ENCODE measurements at places on chromosomes 2 and 18. TPM values are rescaled to one million over a fixed set of nuclear protein-coding genes. Genes with fewer than 3 reads are reported as not detected.

TTN gene
- total RNA-seq, result 1,034 TPM

NOSTRIN gene
- not detected for total RNA-seq

HEATR5B gene
- 11.2 TPM for total RNA-seq

ABCG5 gene
- total RNA-seq, result not detected
